ENCODE measurements at places on chromosomes 5 and 9.
A peak's percentile ranks its signal among the peaks of the same experiment; 100 is the strongest.

DNA sequence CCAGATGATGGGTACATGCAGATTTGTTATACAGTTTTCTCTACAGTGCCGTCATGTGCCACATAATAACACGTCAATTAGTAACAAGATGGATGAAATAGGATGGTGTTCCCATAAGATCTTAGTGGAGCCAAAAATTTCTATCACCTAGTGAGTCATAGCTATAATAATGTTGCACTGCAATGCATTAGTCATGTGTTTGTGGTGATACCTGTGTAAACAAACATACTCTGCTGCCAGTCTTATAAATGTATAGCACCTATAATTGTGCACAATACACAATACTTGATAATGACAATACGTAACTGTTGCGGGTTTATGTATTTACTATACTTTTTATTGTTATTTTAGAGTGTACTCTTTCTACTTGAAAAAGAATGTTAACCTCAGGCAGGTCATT, 865.4 kb downstream of the MAT2B start:
- DNase-seq, result no peak

DNA sequence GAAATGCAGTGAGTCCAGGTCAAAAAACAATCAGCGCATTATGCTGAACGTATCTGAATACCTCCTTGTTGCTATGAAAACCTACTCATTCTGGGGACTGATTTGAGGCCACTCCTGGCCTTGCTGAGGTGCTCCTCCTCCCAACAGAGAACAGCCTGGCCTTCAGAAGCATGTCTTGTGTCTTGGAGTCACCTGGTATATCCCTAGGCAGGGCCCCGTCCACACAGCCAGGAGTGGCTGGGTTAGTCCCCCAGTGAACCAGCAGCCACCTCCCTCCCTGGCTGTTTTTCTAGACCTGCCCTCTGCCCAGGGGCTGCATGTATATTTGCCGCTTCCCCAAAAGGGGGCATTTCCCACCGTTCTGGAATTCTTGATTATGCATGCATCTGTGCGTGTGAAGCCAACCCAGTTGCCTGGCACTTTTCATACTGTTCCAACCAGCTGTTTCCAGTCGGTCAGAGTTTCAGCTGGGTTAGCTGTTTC, 99.2 kb upstream of the SPATA31C2 start:
- DNase-seq, result no peak

- DNase-seq, result no peak
These were observed 41.8 kb upstream of the LHFPL2 start for GRCh38 chr5:78690253-78690972.

DNA sequence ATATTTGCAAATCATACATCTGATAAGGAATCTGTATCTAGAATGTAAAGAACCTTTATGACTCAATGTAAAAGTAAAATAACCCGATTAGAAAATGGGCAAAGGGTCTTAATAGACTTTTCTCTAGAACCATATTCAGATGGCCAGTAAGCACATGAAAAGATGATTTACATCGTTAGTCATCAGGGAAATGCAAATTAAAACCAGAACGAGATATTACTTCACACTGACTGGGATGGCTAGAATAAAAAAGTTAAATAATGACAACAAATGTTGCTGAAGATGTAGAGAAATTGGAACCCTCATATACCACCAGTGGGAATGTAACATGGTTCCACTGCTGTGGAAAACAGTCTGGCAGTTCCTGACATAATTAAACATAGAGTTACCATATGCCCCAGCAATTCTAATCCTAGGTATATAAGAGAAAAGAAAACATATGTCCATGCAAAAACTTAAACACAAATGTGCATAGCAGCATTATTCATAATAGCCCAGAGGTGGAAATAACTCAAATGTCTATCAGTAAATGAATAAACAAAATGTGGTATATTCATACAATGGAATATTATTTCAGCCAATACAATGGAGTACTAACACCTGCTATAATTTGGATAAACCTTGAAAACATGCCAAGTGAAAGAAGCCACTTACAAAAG, 100.4 kb upstream of the MAMDC2 start:
- DNase-seq, result no peak

- no peak for DNase-seq
These were observed 105.5 kb upstream of the KLF4 start for GRCh38 chr9:107594908-107595530.

- no peak for DNase-seq
These were observed 16.9 kb downstream of the ADAMTSL1 start for GRCh38 chr9:18490641-18491370.

GRCh38 chr9:26551971-26552370, 340.6 kb downstream of the CAAP1 start:
- no peak for DNase-seq

DNA sequence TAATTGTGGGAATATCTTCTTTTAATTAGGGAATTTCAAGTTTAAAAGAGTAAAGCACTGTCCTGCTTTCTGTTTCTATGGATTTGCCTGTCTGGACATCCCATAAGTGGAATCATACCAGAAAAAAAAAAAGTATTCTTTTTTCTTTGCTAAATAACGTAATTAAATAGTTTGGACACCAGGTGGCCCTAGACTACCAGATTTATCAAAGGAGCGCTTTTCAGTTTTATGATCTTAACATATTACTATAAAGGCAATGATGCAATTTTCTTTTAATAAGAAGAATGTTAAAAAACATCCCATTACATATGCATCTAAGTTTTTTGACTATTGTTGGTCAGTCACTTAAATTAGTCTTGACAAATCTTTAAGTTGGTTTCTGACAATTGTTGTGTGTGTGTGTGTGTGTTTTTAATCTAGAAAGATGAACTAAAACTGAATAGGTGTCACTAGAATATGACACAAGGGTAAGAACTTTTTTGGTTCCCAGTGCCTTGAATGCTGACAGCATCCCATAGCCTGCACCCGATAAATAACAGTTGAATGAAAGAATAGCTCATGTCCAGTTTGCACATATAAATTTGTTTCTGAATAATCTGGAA, 49.5 kb downstream of the C5orf22 start:
- DNase-seq, result peak; percentile 19

Measured in immature natural killer cell (primary cell).